ENCODE measurements at places on chromosomes 11 and 22.
A peak's percentile ranks its signal among the peaks of the same experiment; 100 is the strongest.

GRCh38 chr11:44596525-44597276 is 31.2 kb downstream of the CD82 start:
- peak; percentile 71 for DNase-seq

- no peak for DNase-seq
Observed at GRCh38 chr11:116404462-116404798, 368.4 kb downstream of the BUD13 start.

DNA sequence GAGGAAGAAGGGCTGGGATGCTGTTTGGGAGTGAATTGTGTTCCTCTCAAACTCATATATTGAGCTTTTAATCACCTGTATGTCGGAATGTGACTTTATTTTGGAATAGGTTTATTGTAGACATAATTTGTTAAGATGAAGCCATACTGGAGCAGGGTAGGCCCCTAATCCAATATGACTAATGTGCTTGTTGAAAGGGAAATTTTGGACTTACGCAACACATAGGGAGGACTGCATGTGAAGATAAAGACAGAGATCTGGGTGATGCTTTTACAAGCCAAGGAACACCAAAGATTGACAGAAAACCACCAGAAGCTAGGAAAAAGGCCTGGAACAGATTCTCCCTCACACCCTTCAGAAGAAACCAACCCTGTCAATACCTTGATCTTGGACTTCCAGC is 43.2 kb upstream of the OVCH2 start:
- no peak for DNase-seq

DNA sequence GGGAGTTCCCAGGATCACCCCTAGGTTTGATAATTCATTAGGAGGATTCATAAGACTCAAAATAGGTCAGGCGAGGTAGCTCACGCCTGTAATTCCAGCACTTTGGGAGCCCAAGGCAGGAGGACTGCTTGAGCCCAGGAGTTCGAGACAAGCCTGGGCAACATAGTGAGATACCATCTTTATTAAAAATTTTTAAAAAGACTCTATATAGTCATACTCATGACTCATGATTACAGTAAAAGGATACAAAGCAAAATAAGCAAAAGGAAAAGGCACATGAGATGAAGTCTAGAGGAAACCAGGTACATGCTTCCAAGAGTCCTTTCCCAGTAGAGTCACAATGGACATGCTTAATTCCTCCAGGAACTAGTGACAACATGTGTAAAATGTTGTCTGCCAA is 13.9 kb upstream of the PTS start:
- no peak for DNase-seq
